ENCODE measurements at places on chromosomes 3 and 15.
A peak's percentile ranks its signal among the peaks of the same experiment; 100 is the strongest.

DNA sequence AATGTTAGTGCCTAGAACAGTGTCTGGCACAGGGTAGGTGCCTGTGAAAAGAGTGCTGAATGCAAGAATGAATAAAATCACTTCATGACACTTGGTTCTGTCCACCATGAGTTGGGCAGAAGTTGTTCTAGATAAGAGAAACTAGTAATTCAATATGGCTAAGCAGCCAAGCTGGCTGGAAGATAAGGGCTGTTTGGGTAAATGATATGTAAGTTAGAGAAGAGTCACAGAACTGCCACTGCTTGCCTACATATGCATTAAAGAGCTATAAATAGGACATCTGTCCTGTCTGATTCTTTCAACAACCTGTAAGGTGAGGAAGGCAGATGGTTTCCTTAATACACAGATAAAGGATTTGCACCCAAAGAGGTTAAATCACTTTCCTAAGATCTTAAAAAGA lies 13.1 kb downstream of the MTMR10 start:
- no peak for DNase-seq

GRCh38 chr3:1272546-1273265 lies 179.9 kb downstream of the CNTN6 start:
- DNase-seq = no peak

- no peak for DNase-seq
Observed at GRCh38 chr3:73213896-73214295, 152.4 kb downstream of the EBLN2 start.

- DNase-seq = no peak
Observed at GRCh38 chr3:54349231-54349652, 226.9 kb downstream of the CACNA2D3 start.

- DNase-seq = no peak
Observed at GRCh38 chr3:126472277-126473006, 3.2 kb downstream of the ZXDC start.

- no peak for DNase-seq
Observed at GRCh38 chr15:83288381-83288801, 3.9 kb upstream of the BNC1 start.

- DNase-seq = no peak
Observed at GRCh38 chr3:139671107-139671506, 6.7 kb downstream of the NMNAT3 start.

DNA sequence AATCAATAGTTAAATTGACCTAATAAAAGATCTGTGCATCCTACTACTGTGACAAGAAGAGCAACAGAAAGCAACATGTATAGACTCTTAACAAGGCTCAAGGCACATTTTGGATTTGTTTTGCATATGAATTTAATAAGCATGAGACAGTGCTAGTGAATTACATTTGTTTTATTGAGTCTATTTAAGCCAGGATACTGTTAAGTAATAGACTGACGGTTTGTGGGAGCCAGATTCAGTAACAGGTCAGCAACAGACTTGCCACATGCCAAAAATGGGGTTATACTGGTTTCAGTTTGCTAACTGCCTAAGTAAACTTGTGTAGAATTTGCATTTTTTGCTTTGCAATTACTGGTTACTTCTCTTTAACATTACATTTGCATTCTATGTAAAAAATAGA lies 54.0 kb downstream of the MBNL1 start:
- no peak for DNase-seq

DNA sequence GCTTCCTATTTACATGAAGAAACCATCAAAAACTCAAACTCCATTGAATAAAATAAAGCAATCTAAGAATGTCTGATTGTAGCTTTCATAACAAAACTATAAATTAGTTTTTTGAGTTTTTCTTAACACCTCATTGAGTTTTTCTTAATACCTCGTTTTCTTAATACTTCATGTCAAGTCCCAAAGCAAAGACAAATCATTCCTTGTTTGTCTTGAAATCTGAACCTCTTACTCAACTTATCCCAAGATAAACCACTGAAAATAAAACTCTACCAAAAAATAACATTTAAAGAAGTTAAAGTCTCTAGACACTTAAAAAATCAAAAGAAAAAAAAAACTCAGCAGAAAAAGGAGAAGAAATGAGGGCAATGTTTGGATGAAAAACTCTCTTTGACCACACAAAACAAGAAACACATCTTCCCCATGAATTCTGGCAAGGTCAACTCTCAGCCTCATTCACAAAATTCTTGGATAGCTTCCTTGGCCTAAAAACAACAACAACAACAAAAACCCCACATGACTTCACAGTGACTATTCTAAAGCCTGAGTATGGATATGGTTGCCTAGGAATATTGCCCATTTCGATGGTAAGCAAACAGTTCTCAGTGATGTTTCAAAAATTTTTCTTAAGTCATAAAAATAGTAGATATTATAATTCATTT lies 38.2 kb downstream of the TMCC1 start:
- DNase-seq = no peak

DNA sequence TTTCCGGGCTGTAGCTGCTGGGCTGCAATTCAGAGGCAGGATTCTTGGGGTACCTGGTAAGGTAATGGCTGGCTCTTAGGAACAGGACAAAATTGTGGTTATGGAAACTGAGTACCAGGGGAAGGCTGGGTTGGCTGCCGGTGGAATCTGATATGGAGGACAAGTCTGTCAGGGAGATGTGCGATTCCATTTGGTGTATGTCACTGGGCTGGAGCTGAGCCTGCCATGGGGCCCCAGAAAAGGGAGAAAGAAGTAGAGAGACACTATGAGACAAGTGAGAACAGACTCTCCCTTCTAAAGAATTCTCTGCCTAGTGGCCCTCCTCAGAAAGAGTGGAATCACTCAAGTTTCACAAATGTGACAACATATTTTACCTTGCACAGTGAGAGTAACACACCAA lies 368.2 kb upstream of the ROPN1 start:
- no peak for DNase-seq

GRCh38 chr15:60582370-60583036 lies 103.6 kb upstream of the ICE2 start:
- DNase-seq = no peak

DNA sequence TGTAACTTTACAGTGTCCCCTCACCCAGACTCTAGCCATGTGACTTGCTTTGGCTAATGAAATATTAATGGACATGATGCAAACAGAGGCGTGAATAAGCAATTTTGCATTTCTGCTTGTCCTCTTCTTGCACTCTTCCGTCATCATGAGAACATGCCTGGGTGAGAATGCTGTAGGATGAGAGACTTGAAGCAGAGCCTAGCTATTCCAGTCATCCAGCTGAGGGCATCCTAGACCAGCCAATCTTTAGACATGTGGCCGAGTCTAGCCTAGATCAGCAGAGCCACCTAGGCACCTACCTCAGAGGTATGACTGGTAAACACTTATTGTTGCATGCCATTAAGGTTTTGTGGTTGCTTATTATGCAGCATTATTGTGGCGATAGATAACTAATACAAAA lies 450.5 kb upstream of the AZI2 start:
- DNase-seq = no peak

- no peak for DNase-seq
Observed at GRCh38 chr3:133159498-133160475, 121.6 kb downstream of the TMEM108 start.

GRCh38 chr3:124082343-124082742 lies 90.4 kb upstream of the ROPN1 start:
- no peak for DNase-seq

- no peak for DNase-seq
Observed at GRCh38 chr15:82566690-82567089, 26.4 kb upstream of the RPS17 start.

DNA sequence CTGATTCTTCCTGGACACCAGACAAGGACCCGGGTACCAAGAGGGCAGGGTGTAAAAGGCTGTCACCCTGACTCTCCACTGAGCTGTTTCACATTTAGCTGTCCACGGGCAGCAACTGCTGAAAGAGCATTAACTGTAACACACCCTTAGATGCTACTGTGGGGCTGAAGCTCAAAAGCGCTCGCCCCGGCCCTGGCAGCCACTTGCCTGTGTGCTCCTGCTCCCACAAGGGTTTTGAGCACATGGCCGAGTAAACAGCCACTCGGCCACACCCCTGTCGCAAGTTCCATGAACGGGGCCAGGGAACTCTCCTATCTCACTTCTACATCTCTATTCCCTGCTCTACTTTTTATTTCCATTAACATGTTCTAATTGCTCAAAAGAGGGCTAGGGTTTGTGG lies 421.7 kb downstream of the TUSC7 start:
- no peak for DNase-seq

DNA sequence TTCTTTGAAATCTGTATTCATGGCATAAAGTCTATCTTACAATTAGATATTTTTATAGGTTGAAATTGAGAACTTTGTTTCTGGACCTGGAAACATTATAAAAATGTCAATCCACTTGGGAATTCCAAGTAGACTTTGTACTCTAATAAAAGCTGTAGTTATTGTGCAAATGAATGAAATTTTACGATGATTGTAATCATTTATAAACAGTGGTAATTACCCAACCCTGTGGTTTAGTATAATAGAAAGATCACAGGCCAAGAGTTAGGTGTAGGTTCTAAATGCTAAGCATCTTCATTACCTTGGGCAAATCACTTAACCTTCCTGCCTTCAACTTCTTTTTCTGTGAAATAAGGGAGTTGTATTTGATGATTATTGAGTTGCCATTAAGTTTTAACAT lies 13.2 kb upstream of the SLC7A14 start:
- no peak for DNase-seq

- DNase-seq = no peak
Observed at GRCh38 chr15:73078722-73079121, 26.5 kb downstream of the NEO1 start.

DNA sequence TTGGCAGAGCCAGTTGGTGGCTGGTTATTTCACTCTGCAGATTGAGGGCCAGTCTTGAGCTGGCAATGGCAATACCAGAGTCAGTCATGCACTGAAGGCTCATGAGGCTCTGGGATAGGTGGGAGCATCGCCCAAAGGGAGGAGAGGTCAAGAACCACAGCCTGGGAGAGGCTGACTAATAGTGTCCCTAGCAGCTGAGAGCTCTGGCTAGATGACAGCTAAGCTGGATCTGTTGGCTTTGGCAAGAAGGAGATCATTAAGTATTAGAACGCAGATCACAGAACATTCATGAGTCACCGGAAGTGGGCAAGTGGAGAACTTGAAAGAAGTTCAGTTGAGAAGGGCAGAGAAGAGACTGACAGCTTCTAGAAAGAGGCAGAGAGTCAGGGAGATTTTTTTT lies 521.1 kb downstream of the NR2F2 start:
- DNase-seq = no peak

DNA sequence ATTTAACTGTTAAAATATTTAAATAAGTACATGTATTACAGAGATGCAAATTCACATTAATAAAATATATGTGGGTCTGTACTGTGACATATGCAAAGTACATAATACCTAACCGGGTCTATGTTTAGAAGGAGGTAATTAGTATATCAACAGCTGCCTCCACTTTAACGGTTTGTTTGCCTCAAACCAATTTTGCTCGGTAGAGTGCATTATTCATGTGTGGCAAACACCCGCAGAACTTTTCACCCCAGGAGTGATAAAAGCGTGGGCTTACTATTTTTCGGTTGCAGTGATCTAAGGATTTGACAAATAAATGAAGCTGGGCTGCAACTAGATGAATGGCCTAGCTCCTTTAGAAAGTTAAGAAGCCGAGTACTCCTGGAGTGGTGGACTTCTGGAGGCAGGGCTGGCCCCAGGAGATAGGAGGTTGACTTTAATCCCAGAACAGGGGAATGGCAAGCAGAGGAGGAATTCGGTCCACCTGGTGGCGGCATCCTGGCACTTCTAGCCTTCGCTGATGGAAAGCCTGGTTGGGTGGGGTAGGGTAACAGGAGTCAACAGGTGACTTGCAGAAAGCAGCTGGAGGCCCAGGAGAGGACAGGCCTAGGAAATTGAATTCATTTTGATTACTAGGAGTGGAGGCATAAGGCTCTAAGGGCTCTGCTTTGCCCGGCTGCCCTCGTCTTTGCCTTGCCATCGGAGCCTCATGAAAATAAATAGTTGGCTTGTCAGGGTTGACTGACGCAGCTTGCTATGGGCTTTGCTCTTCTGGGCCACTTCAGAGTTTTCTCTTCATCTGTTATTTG lies 2.4 kb downstream of the SLCO3A1 start:
- DNase-seq = no peak

DNA sequence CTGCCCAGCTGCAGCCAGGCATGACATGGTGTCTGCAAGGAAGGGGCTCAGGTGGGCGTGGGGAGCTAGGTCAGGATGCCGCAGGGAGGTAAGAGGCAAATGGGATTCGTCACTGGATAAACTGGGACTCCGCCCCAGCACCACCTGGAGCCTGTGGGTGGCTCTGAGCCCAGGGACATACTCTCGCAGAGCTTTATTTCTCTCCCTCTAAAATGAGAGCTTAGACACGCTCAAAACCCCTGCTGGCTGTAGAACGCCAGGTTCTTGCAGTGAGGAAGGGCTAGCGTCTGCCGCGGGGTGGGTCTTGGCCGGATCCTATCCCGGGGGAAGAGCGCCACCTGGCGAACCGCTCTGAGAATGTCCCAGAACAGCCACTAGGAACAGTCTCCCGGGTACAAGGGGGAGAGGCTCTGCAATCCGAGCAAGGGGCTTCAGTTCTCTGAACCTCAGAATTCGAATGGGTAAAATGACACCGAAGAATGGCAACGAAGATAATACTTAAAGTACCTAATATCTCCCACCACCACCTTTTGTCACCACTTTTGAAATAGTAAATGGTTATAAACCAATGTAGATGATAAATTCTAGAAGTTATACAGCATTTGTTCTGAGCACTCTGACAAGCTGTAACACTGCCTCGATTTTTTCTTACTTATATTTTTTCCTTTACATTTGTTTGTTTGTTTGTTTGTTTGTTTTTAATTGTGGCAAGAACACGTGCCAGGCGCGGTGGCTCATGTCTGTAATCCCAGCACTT lies 53.2 kb upstream of the SRGAP3 start:
- peak; percentile 57 for DNase-seq

- DNase-seq = no peak
Observed at GRCh38 chr3:106825962-106826605, 551.2 kb upstream of the CCDC54 start.

- peak; percentile 4 for DNase-seq
Observed at GRCh38 chr3:58899953-58900298, 149.9 kb downstream of the CFAP20DC start.

- DNase-seq = no peak
Observed at GRCh38 chr3:81289676-81290075, 471.8 kb downstream of the GBE1 start.

GRCh38 chr3:143731776-143732175 lies 116.5 kb downstream of the SLC9A9 start:
- DNase-seq = no peak

- no peak for DNase-seq
Observed at GRCh38 chr3:182180654-182181385, 469.1 kb downstream of the SOX2 start.

GRCh38 chr3:106365061-106365691 lies 496.4 kb upstream of the CBLB start:
- no peak for DNase-seq

- no peak for DNase-seq
Observed at GRCh38 chr3:57709031-57709430, 16.2 kb upstream of the DENND6A start.

- DNase-seq = no peak
Observed at GRCh38 chr3:127702151-127702578, 29.4 kb downstream of the ABTB1 start.

DNA sequence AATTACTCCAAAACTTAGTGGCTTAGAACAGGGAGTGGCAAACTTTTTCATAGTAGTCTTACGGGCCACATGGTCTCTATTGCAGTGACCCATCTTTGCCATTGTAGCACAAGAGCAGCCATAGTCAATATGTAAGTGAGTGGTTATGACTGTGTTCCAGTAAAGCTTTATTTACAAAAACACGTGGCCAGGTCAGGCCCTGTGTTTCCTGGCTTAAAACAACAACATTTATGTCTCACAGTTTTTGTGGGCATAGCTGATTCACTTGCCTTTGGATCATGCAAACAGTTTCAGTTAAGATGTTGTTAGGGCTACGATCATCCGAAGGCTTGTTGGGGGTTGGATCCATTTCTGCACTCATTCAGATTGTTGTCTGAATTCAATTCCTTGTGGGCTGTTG lies 103.8 kb downstream of the CHCHD6 start:
- DNase-seq = no peak

Data from stimulated activated naive B cell treated with anti-CD40 and anti-IgM and Interleukin-4, amounts not matched to agents 10 μg/mL and 1 μg/mL and 100 μg/mL, for 72 hours (primary cell).